NB4 (cell line): ENCODE measurements at places on chromosomes 11 and 22.
A peak's percentile ranks its signal among the peaks of the same experiment; 100 is the strongest.

GRCh38 chr22:45640291-45640940, 31.2 kb upstream of the ATXN10 start:
- DNase-seq: peak; percentile 55

GRCh38 chr11:2084721-2085120, 54.5 kb downstream of the IGF2 start:
- DNase-seq: no peak

GRCh38 chr11:71213696-71214552, 38.5 kb downstream of the SHANK2 start:
- no peak for DNase-seq

GRCh38 chr11:37504921-37505320, 906.9 kb upstream of the RAG2 start:
- DNase-seq: no peak

DNA sequence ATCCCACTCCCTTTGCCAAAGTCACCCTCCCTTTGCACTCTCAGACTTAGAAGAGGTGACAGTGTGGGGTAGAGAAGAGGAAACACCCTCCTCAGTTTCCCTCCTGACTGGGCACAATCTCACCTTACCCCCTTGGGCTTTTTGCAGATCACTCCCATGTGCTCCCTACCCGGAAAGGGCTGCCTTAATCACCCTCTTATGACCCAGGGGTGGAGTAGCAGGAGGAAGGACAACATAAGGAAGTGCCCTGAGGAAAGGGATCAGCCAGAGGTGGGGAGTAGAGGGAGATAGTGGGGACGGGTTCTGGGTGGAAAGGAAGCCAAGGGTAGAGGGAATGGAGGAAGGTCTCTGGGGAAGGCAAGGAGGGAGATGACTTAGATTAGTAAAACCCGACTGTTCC, 52.0 kb downstream of the NRXN2 start:
- DNase-seq: no peak

DNA sequence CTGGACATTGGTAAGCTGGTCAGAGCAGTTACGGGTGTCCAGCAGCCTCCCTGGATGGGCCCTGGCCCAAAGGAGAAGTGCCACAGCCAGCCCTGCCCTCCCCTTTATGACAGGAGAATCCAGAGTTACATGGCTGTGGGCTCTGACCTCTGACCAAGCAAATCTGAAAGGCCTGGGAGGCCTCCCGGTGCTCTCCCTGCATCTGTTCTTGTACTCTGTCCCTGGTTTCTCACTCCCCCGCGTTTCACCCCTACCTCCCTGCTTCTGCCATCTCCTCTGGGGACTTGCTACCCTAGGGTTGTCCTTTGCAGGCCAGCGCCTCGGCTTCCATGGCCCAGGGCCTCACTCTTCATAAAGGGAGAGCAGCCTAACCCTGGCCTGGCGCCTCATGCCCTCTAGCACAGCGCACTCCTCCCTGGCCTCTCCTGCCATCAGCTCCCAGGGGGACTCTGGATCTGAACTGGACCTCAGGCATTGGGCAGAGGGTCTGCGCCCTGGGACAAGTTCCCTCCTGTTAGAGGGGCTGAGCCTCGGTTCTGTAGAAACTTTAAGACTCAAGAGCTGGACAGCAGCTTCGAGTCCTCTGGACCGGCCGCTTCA, 10.7 kb downstream of the PICK1 start:
- DNase-seq: peak; percentile 31

DNA sequence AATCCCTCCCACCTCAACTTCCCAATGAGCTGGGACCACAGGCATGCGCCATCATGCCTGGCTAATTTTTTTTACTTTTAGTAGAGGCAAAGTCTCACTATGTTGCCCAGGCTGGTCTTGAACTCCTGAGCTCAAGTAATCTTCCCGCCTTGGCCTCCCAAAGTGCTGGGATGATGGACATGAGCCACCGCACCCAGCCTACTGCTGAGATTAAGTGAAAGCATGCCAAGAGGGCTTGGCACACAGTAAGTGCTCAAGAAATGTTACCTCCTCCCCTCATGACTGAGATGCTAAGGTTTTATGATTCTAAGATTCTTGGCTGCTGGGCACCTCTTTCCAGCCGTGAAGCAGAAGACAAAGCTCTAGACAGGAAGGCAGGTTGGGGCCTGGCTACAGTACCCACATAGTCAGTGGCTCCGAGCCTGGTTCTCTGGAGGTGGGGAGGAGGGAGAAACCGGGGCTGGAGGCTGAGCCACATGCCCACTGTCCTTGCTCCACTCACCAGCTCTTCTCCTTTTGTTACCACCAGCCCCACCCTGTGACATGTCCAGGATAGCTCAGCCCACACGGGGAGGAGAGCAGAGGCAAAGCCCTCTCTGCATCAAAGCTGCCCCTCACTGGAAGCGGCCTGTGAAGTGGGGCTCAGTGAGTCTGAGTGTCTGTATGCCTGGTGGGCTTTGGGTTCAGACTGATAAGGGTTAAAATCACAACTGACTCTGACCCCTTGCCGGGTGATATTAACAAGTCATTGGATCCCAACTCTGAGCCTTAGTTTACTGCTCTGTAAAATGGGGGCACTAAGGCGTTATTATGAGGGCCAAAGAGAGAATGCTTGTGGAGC, 12.9 kb downstream of the ARHGEF17 start:
- DNase-seq: no peak

DNA sequence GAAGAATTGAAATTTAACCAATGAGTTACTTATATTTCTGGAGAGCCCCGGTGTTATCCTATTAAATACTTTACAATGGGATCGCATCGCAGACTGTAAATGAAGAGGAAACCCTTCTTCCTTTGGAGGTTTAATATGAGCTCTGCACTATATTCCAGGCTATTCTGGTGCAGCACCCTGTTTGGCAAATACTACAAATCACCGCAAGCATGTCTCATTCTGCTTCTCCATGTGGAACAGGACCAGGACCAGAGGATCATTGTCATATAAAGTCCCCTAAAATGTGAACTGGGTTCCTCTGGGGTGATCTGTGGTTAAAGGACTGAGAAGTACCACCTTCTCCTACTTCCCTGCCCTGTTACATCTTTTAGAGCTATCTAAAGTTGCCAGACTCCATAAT, 703.7 kb downstream of the DLG2 start:
- no peak for DNase-seq

DNA sequence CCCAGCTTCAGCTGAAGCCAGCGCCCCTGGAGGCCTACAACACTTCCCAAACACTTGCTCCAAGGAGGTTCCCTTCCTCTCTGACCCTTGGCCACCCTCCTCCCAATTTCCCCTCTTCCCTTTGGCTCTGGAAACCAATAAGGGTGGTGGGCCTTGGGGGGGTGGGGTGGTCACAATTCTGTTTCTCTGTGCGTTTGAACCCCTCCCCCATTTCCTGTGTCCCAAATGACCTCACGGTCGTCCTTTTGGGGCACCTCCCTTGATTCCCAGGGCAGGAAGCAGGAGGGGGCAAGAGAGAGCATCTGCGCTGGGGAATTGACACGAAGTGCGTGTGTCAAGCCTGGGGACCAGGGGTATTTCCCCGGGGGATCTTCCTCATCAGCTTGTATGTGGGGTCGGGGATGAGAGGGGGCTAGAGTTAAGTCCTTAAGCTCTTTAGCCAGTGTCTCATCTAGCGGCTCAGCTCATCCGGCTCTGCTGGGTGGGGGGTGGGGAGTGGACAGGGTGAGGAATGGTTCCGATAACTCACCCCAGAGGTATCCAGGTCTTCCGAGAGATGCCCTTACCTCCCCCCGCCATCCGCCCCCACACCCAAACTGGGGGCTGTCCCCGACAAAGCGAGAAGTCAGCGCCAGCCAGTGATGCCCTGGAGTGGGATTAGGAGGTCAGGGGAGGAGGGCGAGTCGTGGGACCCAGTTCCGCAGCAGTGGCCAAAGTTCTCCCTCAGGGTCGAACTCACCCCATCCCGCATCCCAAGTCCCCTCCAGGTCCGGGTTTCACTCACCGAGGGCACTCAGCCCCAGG, 587 bp downstream of the ESAM start:
- DNase-seq: no peak

- DNase-seq: no peak
Observed at GRCh38 chr11:83025267-83025704, 46.4 kb downstream of the RAB30 start.

GRCh38 chr22:23248583-23248982, 68.3 kb downstream of the BCR start:
- no peak for DNase-seq

DNA sequence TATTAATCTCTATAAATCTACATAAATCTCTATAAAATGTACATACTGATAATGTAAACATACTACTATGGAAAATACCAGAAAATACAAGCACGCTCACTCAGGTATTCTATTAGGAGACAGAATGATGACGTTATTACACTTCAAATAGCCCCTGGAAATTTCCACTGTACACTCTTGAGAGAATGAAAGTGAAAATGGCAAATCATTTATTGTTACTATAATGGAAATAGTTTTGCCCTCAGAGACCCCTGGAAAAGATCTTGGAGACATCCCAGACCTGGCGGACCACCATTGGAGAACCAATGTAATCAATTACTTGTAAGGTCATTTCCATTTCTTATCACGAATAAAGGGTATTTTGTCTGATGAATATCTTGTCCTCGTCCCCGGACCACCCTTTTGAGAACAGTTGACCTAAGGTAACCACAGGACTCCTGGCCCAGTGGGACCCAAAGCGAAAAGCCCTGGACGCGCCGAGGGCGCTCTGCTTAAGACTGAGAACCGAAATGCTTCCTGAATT, 509 bp upstream of the PRRG4 start:
- no peak for DNase-seq

GRCh38 chr11:108032800-108033199, 24.1 kb downstream of the CUL5 start:
- no peak for DNase-seq

DNA sequence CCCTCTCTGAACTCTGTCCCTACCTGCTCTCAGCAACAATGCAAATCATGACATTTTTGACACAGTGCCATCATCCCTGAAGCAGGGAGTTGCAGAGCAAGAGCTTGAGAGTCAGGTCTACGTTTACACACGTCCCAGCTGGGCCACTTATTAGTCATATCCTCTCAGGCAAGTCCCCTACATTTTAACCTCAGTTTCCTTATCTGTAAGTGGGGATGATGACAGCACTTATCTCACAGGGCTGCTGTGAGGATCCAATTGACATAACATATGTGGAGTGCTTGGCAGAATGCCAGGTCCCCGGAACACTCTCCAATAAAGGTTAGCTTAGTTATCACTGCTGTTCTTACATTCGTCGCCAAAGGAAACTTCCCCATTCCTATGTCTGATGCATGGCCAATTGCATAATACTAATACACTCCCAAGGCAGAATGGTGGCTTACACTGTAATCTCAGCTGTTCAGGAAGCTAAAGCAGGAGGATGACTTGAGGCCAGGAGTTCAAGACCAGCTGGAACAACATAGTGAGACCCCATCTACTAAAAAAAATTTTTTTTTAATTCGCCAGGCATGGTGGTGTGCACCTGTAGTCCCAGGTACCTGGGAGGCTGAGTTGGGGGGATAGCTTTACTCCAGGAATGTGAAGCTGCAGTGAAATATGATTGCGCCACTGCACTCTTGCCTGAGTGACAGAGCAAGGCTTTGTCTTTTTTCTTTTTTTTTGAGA, 16.6 kb downstream of the ASCC2 start:
- peak; percentile 94 for DNase-seq

DNA sequence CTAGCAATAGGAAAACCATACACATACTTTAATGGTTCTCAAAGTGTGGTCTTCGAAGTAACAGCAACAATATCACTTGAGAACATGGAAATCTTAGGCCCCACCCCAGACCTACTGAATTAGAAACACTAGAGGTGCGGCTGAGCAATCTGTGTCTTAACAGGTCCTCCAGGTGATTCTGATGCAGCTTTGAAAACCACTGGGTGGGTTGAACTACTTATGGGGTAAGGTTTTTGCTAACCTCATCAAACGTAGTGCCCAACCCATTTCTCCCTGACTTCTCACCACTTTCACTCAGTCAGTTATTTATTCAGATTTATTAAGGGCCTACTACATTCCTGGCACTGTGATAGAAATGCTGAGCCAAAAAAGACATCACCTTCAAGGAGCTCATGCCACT, 3.7 kb downstream of the MPZL2 start:
- DNase-seq: no peak

GRCh38 chr22:22745225-22746060, 101.0 kb downstream of the GGTLC2 start:
- peak; percentile 45 for DNase-seq

DNA sequence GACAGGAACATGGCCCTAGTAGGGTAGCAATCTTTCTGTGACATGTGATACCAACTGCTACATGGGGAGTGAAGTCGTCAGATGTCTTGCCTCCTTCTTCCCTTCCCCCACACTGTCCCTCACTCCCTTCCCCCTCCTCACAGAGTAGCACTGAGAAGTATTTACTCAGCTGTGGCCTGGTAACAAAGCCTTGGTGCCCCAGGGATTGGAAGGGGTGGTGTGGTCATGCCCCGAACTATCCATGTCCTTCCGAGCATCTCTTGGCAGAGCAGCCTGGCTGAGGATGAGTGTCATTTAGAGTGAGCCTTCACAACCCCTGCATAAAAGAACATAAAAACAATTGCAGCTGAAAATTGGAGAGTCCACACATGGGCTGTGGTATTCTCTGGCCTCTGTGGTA, 46.1 kb downstream of the ARFGAP2 start:
- no peak for DNase-seq

DNA sequence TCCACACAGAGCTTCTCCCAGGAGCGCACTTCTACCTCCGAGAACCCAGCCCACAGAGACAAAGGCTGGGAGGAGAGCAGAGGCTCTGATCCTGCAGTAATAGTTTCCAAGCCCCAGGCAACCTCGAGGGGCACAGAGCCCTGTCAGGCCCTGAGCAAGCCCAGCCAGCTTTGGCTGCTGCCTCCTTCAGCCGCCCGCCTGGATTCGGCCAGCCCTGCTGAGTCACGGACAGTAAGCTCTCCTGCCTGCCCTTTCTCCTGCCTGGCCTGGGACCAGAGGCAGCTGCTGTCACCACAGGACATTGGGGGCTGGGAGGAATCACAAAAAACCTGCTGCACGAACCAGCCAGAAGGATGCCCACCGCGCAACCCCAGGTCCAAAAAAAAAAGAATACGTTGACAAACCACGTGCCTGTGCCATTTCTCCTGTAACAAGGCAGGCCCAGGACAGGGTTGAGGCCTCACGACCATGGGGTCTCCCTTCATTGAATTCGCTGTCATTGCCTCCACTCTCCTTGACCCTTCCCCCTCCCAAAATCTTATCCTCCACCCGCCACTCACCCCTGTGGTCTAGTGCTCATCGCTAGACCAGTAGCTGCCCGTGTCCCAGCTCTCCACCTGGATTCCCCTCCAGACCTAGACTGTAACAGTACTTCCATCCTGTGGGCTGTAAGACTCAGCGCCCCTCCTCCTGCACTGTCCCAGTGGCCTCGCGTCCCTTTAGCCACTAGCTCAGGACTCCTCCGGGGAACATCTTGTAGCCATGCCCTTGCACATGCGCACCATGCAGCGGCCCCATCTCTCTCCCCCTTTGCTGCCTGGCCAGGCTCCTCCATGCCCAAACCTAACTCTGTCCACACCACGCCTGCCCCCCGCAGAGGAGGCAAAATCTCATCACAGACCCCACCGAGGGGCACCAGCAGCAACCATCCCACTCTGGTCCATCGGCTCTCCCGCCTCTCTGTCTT, 7.4 kb upstream of the SLC22A12 start:
- DNase-seq: no peak

- no peak for DNase-seq
Observed at GRCh38 chr11:95794086-95794485, 3.8 kb downstream of the CEP57 start.

- no peak for DNase-seq
Observed at GRCh38 chr11:11980841-11981308, 27.6 kb downstream of the DKK3 start.
